ENCODE measurements at places on chromosomes 12 and 14. TPM values are rescaled to one million over a fixed set of nuclear protein-coding genes. Genes with fewer than 3 reads are reported as not detected.

Gene ASB2
- polyA plus RNA-seq, result 6.9 TPM

Gene AMIGO2
- polyA plus RNA-seq, result 6.7 TPM

Gene CISTR
- not detected for polyA plus RNA-seq

Gene RPS26
- 1,592 TPM for polyA plus RNA-seq

Gene NTS
- 0.20 TPM for polyA plus RNA-seq

Gene TMEM233
- 0.15 TPM for polyA plus RNA-seq

Gene PTGR2
- 3.3 TPM for polyA plus RNA-seq

Gene IPO8
- 8.5 TPM for polyA plus RNA-seq
